DMS153 (cell line): ENCODE measurements at places on chromosomes 1 and 21.

DNA sequence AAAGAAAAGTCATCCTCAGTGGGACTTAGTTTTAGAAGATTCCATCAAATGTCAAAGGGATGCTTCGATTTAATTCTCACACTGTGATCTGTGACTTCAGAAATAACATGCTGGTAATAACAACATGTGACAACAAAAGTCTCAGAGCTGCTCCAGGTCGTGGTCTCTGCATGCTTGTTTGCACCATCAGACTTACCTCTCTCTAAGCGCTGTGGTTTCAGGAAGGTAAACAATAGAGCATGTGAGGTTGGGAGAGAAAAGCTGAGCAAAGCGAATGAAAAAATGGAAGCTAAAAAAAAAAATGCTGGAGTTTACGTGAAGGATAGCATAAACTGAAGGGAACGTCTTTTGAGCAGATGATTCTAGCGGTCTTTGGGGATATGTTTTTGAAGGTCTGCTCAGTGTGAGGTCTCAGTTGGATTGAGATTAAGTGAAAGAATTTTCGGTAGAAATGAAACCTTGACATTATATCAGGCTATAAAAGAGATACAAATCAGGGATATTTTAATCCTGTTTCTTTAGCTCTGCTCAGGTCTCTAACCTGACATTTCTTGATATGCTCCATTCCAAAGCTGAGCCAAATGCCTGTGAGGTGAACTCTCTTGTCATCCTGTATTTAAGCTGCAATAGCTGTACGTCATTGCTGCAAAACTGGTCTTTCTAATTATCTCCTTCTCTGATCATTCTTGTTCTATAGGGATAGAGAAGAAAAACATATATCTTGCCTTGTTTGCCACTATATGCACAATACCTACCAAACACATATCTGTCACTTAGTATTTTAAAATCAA, 86.5 kb downstream of the C1orf21 start:
- DNase-seq: no peak

GRCh38 chr1:176939993-176940392, 224.5 kb downstream of the ASTN1 start:
- DNase-seq: no peak

- no peak for DNase-seq
Observed at GRCh38 chr1:193538003-193538354, 351.6 kb upstream of the B3GALT2 start.

DNA sequence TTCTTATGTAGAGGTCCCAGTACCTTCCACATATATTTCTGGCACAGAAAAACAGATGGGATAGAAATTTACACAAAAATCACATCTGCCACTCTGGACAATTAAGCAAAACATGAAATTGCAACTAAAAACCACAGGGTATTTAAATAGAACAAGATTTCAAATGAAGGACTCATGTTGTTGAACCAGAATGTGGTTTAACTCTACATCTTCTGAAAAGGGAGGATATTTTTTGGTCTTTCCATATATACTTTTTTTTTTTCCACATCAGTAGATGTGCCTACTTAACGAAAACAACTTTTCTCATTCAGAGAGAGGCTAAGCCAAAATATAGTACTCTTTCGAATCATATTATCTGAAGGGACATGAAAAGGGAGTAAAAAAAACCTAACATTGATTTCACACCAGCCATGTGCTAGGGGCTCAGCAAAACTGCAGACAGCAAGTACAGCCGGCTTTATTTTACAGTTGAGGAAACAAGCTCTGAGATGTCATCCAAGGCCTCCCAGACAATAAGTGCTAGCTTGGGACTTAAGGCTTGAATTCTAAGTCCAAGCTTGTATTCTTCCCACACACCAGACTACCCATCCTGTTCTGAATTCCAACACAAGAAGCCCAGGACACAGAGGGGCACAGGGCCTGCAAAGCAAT, 208.9 kb downstream of the PBX1 start:
- DNase-seq: no peak

DNA sequence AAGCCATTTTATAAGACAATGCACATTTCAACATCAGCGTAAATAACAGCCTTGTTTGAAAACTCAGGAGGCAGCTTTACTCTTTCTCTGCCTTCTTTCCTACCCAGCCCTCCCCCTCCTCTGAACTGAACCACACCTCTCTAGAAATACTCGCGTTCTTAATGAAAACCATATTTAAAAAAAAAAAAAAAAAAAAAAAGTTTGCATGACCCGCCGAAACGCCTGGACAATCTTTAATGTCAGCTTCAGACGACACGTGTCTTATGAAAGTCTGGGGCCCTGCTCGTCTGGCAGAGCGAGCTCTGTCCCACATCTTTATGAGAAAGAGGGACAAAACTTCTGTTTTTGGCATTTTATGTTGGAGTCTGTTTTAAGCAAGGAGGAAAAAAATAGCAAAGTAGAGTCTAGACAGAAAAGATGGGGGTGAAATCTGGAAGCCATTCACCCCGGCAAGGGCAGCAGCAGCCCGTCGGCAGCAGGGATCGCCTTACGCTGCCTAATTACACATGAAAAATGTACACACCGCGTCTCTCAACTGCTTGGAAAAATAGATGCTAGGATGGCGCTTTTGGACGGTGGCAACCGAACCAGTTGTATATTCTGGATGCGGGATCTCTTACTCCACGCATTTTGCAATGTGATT, 130.4 kb upstream of the ETS2 start:
- peak; percentile 31 for DNase-seq

GRCh38 chr1:19309123-19309813, 2.7 kb downstream of the AKR7A2 start:
- DNase-seq: no peak

- DNase-seq: no peak
Observed at GRCh38 chr1:71743862-71744261, 538.5 kb downstream of the NEGR1 start.

DNA sequence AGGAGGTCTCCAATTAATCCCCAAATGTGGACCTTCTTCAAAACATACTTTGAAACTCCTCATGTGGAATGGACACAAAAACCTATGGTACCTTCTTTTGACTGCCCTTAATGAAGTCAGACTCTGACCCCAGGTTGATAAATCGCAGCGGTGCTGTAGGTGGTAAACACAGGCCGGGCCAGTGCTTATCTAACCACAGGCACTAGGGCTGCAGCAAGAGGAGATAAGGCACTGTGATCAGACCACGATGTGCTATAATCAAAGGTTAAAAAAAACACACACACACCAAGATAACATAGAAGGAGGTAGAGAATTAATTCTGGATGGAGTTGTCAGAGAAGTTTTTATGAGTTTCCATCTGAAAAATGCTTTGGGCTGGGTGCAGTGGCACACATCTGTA, 52.3 kb upstream of the SIPA1L2 start:
- DNase-seq: no peak

GRCh38 chr21:43726686-43727518, 8.0 kb downstream of the PDXK start:
- DNase-seq: no peak

- no peak for DNase-seq
Observed at GRCh38 chr1:184034761-184035379, 2.7 kb downstream of the COLGALT2 start.
